Spinal cord (tissue), 10 donors: ENCODE measurements at places on chromosomes 6 and 20. TPM values are rescaled to one million over a fixed set of nuclear protein-coding genes. Genes with fewer than 3 reads are reported as not detected.

DNA sequence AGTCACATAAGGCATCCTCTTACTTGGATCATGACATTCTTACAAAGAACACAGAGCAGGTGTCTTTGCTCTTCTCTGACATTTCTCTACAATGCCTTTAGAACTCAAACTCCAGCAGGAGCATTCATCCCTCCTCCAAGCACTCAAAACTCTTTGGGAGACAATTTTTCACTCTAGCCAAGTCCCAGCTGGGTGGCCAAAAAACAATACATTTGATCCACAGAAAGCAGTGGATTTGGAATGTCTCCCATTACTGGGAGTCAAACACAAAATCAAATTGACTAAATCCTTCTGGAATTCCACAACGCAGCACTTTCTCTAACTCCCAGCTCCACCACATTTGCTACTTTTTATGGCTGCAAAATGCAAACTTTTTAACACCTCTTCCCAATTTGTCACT, 108.6 kb upstream of the VGLL2 start:
- no peaks in the 10 kb centered on the region for H3K4me1 ChIP-seq
- H3K27ac ChIP-seq, result no peak overlapping the region
- DNase-seq, result no peak

- no peak overlapping the region for H3K4me3 ChIP-seq
- no peak overlapping the region for H3K27ac ChIP-seq
- H3K27me3 ChIP-seq, result no peaks in the 10 kb centered on the region
- H3K4me1 ChIP-seq, result no peaks in the 10 kb centered on the region
- H3K36me3 ChIP-seq, result no peaks in the 10 kb centered on the region
Observed at GRCh38 chr20:7010527-7010926, 243.0 kb downstream of the BMP2 start.

GRCh38 chr6:87628881-87629280, 38.9 kb downstream of the ORC3 start:
- no peak overlapping the region for H3K27ac ChIP-seq
- H3K4me1 ChIP-seq, result no peaks in the 10 kb centered on the region
- no peak overlapping the region for H3K4me3 ChIP-seq

- peaks cover 3% of the 10 kb centered on the region for H3K4me1 ChIP-seq
- no peaks in the 10 kb centered on the region for H3K27me3 ChIP-seq
- no peak for DNase-seq
- H3K36me3 ChIP-seq, result peaks cover 6% of the 10 kb centered on the region
- no peak overlapping the region for H3K27ac ChIP-seq
- no peak overlapping the region for H3K4me3 ChIP-seq
Observed at GRCh38 chr20:19701429-19701828, 56.6 kb upstream of the RIN2 start.

FAM217A gene
- not detected for total RNA-seq

DNA sequence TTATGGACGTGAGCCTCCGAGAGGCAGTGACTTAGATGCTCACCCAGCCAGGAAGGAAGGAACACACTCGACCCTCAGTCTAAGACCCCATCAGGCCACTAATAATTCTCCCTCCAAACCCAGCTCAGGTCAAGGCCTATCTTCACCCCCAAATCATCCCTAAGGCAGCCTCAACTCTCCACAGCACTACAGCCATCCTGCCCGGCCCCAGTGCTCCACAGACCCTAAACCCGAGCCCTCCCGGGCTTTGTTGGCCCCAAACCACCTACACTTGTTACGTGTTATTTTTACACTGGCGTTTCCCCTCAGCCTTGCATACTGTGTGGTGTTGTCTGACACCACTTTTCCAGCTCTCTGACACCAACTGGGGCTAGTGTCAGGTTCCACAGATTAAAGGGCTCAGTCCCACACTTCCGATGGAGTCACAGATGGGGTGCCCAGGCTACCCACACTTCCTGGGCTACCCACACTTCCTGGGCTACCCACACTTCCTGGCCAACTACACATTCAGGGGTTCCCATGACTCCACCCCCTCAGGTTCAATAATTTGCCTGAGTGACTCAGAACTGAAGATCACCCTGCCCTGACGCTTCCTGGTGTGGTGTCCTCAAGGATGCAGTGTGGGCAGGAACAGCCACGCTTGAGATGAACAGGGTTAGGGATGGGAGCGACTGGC, 25.3 kb downstream of the RBCK1 start:
- H3K27ac ChIP-seq, result no peak overlapping the region
- peaks cover 3% of the 10 kb centered on the region for H3K4me1 ChIP-seq
- no peak overlapping the region for H3K4me3 ChIP-seq
- no peak for DNase-seq
